ENCODE measurements at places on chromosomes 7 and 10.

DNA sequence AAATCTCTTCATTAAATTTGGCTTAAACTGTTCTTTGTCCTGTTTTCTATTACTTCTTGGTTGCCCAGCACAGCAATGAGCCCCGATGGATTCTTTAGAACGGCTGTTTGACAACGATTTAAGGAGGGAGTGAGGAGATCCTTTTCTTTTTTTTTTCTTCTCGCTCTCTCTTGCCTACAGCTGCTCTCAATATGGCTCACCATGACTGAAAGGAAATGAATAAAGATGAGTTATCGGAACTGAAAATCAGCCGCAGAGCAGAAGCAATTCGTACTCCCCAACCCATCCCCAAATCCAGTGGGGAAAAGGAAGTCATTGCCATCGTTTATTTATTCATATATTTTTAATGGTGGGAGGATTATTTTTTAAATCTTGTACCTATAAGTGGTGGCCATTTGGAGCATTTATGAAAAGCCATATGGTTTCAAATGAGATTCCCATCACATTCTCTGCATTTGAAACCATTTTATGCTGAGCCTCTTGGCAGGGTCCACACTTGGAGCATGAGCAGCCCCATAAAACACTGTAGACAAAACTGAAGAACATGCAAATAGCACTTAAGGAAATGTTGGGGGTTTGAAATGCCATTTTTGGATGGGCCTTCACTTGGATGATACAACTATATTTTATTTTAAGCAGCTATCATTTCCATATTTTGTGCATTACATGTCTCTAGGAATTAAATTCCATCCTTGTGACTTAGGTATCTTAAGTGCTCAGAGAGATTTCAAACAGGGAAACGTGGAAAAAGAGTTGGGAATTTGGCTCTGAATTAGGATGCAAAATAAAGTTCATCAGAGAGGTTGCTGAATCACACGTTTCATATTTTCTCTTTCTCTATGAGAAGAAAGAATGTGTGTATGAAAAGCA lies 107.7 kb upstream of the FZD1 start:
- DNase-seq = no peak

- no peak for DNase-seq
Measured at GRCh38 chr10:3389130-3389529, 216.5 kb upstream of the PITRM1 start.

DNA sequence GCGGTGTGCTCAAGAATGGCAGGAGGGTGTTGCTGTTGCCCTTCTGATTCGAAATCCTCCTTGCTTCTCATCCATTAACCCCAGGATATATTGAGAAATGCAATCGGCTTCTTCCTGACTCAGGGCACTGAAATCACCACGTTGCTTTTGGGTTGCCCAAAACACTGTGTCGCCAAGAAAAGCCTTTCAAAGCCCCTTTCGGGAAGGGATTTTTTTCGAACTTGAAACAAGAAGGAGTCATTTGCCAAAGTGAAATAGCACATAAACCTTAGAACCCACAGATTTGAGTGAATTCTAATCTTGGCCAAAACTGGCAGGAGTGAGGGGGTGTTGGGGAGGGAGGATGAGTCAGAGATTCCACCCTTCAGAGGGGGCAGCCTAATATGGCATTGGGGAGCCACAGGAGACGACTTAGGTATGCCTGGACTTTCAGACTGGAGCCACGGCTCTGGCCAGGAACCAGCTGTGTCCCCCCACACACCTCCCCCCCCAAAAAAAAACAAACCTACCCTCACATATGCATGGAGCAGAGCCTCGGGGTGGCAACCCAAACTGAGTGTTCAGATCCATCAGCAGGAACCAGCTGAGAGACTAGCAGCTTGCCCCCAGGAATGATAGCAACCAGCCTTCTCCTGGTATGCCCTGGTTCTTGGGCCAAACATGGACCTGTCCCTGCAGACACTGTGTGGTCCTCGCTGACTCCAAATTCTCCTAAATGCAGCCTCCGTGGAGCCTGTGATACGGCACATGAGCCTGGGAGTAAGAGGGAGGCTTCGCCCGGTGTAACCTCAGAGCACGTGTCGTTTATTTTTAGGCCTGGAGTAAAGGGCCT lies 138.4 kb downstream of the FGFR2 start:
- DNase-seq = no peak

DNA sequence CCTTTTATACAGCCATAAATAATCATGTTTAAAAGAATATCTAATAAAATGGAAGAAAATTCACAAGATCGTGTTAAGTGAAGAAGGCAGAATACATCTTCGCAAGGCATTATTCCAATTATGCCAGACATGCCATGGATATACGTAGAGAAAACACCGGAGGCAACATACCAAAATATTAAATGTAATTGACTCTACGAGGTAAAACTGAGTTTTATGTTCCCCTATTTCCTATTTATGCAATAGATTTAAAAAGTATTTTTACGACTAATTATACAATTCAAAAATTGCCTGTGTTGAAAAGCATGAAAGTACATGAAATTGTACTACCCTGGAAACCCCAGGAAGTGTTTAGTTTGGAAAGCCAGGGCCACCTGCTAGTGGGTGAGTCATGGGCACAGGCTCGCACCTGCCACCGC lies 936 bp upstream of the REPIN1 start:
- DNase-seq = no peak

GRCh38 chr10:86646933-86647332 lies 7.4 kb upstream of the OPN4 start:
- DNase-seq = no peak

GRCh38 chr7:45225948-45226335 lies 68.4 kb downstream of the RAMP3 start:
- DNase-seq = no peak

- no peak for DNase-seq
Measured at GRCh38 chr10:32650246-32650655, 204.3 kb downstream of the CCDC7 start.

DNA sequence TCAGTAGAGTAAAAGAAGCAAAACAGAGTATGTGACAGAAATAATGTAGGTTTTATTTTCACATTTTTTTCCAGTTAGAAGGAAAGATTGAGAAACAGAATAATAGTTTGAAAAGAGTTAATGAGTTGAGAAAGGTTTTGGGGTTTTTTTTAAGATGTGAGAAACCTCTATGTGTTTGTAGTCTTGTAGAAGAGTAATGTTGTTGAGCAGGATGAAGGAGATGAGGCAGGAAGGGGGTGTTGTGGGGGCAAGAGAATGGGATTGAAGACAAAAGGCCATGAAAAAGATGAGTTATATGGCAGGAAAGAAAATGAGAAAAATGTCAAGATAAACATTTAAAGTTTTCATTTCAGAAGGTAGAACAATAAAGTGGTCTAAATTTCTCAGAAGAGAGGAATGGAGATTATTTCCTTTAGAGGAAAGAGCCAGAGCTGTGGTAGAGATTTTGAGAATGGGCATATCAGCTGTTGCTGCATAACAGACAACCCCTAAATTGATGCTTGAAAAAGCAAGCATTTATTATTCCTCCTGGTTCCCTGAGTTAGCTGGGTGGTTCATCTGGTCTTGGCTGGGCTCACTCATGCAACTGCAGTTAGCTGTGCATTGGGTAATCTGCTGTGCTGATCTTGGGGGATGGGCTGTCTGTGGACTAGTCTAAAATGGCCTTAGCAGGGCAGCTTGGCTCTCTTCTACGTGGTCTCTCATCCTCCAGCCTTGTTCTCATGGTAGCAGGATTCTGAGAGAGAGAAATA lies 27.1 kb downstream of the PCGF5 start:
- no peak for DNase-seq

- no peak for DNase-seq
Measured at GRCh38 chr10:109902992-109903947, 20.0 kb downstream of the XPNPEP1 start.

DNA sequence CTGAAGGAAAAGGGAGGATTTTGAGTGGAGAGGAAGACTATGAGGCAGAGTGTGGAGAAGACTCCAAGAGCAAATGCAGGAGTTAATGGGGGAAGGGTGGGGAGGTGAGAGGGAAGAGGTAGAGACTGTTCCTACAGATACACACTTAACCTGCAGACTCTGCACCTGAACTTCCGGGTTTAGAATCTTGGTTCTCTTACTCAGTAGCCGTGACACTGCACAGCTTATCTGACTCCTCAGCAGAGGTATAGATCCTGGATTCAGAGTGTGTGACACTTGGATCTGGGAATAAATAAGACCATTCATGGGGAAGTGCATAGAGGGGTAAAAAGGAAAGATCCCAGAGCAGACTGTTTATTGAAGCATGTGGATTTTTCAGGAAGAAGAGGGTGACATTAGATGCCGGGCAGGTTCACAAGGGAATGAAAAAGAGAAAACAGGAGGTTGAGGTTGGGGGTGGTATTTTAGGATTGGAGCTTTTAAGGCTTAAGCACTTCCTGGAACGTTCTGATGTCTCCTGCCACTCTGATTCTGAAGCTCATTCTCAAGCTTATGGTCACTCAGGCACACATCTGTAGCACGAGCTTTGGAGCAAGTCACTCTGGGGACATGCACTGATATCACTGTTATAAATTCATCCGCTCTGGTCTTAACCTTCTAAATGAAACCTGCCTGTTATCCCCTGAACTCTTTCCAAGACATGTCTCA lies 5.7 kb upstream of the ZC3HAV1L start:
- no peak for DNase-seq

GRCh38 chr10:108956149-108956548 lies 967.2 kb downstream of the XPNPEP1 start:
- DNase-seq = no peak

DNA sequence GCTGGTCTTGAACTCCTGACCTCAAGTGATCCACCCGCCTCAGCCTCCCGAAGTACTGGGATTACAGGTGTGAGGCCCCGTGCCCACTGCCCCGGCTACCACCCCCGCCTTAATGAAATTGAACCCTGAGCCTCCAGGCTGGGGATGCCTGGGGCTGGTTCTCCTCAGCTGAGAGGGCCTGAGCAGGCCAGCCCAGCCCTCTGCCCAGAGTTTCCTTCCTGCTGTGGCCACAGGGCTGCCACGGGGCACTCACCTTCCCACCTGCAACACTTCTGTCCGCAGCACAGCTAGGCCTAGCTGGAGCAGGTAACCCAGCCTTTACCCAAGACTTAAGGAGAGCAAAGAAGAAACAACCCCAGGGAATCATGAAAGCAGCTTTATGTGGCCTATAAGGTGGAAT lies 78.1 kb upstream of the ANLN start:
- DNase-seq = no peak
